Jurkat, Clone E6-1 (cell line): ENCODE measurements at places on chromosomes 7 and 10.

GRCh38 chr10:26804418-26805393, 56.1 kb downstream of the ABI1 start:
- DNase-seq, result peak; percentile 79

- no peak for DNase-seq
Measured at GRCh38 chr10:17756557-17757217, 4.7 kb downstream of the TMEM236 start.

- no peak for DNase-seq
Measured at GRCh38 chr7:93923296-93923695, 1.8 kb downstream of the GNG11 start.

DNA sequence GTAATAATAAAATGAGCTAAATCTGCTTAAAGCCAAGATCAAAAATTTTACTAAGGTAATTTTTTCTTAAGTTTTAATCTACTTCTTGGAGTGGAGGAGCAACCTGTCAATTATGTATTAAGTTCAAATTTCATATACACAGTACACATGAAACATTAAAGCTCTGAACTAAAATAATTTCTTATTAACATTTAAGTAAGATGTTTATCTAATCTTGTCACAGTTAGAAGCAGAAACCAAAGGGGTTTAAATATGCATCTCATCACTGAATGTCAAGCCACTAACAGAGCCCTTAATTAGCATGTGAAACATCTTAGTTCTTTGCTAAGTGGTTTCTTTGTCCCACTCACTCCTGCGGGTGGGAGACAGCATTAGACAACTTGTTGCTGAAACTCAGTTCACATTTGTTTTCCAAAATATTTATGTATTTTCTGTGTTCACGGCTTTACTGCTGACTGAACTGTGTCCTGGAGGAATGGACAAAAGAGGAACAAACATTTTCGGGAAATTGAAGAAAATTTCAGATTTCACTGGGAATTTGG, 130.9 kb upstream of the MBL2 start:
- no peak for DNase-seq

- no peak for DNase-seq
Measured at GRCh38 chr7:29479301-29480200, 84.1 kb upstream of the PRR15 start.

DNA sequence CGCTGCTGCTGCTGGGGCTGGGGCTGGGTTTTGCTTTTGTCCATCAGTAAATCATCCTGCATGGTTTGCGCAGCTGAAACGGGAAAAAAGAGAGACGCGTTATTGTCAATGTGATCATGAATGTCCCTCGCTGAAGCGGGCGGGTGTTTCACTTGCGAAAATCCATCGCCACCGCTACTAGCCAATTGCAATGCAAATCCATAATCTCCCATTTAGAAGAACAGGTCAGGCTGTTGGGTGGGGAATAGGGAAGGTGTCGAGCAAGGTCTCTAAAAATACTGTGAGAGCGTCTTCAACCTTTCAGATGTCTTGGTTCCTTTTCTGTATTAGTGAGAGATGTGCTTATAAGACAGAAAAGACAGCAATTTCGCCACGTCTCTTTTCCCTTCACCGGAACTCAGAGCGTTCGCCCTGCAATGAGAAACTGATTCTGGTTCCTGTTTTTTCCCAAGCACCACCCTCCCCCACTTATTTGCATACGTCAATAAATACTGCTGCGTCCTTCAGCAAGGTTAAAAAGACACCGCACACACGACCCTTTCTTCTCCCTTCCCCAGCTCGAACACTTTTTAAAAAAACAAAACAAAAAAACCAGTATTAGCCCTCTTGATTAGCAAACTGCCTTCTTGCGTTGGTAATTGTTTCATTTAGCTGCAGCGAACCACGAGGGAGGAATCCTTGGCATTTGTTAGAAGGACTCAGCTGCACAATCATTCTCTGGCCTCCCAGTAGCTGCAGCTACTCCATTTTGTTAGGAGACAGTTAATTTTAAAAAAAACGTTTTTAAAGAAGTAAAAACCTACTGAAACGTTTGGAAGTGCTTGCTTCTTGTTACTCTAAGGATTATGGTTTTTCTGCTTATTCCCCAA, 50.4 kb downstream of the CPEB3 start:
- peak; percentile 41 for DNase-seq

DNA sequence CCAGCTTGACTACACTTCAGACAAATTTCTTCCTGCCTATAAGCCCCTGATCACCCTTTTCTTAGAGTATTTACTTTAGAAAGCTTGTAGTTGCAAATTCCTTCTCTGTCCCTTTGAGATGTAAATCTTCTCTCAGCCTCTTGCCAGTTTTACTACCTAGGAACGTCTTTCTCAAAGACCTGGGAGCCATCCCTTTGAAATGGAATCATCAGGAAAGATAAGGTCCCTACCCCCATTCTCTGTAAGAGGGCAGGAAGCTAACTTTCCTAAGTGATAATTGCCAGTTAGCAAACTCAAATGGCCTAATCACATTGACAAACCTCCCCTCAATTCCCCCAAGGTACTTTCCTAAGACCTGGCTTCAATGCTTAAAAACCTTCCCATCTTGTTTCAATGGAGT, 304.5 kb downstream of the MDFIC start:
- no peak for DNase-seq

DNA sequence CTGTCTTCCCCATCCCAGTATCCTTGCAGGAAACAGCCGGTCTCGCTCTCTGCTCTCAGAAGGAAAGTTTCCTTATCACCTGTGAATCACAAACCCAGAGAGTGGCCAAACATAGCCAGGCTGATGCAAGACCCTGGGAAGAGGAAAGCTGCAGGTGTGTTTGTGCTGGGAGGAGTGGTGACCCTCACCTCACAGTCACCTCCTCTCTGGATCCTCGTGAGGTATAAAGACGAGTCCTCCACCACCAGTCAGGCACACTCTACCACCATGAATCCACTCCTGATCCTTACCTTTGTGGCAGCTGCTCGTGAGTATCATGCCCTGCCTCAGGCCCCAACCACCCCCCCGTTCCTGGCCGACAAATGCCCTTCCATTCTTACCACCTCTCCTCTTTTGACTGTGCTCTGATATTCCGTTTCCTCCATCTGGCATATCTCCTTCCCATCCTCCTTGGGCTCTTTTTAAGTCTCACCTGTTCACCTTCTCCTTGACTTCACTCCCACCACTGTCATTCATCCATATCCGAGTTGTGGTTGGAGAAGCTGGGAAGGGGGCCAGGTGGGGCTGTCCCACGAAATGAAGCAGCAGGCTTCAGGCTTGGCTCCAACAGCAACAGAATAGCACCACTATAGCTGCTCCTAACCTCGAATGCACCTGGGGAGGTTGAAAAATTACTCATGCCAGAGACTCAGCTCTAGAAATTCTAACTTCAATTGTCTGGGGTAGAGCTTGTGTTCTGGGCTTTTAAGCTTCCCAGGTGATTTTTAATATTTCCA, at the start of gene PRSS1:
Gene PRSS1 (plus strand): TSS at position 255 of the 776 bp plus-strand sequence. CDS start 13 bp downstream, at position 268.
- DNase-seq, result no peak

DNA sequence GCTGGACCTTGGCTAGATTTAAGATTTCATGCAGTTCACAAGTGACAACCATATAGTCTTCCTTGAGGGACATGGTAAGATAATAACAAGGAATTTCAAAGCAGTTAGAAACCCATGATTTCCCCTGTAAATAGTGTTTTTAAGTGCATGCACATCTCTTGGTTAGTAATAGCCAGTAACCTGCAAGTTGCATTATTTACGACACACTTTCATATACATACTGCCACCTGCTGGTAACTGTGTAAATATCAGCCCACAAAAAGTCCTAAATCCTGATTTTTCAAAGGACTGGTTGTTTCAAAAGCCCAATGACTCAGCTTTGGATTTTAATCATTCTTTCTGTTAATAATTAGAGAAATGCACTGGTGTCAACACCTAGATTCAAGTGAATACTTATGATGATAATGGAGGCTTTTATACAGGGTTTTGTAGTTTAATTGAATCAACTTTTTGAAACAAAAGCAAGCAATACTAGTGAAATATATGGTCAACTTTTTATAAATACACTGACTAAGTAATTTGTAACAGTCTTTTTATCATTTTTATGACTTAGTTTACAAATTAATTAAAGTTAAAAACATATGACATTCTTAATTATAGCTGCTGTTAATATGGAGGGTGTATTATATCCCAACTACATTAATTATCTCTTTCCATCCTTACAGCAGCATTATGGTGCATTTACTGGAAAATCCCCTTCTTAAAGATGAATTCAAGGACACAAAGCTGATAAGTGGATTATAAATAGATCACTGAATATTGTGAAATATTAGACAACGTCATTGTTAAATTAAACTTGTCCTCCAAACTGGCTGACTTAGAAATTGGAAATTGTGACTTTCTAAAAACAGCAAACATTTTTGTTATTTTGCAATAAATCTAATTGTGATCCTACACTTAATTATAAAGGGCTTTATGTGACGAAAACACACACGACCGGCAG, 367.7 kb upstream of the SEMA3D start:
- peak; percentile 54 for DNase-seq

GRCh38 chr10:59622320-59623132, 87.1 kb downstream of the SLC16A9 start:
- peak; percentile 64 for DNase-seq

GRCh38 chr7:123958186-123958703, 33.2 kb downstream of the SPAM1 start:
- DNase-seq, result no peak

DNA sequence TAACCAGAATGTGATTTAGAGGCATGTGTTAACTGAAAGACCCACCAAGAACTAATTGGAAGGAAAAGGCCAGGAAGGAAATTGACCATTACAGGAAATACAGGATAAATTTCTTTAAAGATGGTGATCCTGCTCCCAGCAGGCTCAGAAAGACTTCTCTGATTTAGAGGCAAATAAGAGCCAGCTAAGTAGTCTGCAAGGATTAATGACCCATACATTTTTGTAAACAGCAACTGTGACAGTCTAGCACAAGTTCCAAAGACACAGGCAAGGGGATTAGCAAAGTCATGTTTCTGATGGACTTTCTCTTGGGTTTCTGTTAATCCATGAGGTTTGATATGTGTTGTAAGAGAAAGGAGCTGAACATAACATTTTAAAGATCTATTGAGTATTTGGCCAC, 425.0 kb downstream of the HTR7 start:
- DNase-seq, result no peak

- no peak for DNase-seq
Measured at GRCh38 chr10:131817866-131818509, 82.8 kb upstream of the PPP2R2D start.

- no peak for DNase-seq
Measured at GRCh38 chr10:89035461-89035860, 44.9 kb downstream of the FAS start.

DNA sequence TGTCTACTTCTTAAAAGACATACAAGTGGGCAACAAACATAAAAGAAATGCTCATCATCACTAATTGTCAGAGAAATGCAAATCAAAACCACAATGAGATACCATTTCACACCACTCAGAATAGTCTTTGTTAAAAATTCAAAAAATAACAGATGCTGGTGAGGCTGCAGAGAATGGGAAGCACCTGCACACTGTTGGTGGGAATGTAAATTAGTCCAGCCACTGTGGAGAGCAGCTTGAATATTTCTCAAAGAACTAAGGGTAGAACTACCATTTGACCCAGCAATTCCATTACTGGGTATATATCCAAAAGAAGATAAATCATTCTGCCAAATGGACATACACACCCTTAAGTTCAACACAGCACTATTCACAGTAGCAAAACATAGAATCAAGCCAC, 61.8 kb upstream of the STEAP1 start:
- no peak for DNase-seq

- no peak for DNase-seq
Measured at GRCh38 chr10:10788761-10789160, 228.9 kb upstream of the CELF2 start.

DNA sequence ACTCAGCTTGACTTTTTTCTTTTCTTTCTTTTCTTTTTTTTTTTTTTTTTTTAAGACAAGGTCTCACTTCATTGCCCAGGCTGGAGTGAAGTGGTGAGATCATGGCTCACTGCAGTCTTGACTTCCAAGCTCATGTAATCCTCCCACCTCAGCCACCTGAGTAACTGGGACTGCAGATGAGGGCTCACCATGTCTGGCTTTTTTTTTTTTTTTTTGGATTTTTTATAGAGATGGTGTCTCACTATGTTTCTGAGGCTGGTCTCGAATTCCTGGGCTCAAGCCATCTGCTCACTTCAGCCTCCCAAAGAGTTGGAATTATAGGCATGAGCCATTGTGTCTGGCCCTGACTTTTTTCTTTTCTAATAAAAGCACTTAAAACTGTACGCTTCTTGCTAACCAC, 358.2 kb upstream of the IGFBP3 start:
- no peak for DNase-seq

- DNase-seq, result no peak
Measured at GRCh38 chr10:125020871-125021270, 78.9 kb downstream of the ZRANB1 start.

DNA sequence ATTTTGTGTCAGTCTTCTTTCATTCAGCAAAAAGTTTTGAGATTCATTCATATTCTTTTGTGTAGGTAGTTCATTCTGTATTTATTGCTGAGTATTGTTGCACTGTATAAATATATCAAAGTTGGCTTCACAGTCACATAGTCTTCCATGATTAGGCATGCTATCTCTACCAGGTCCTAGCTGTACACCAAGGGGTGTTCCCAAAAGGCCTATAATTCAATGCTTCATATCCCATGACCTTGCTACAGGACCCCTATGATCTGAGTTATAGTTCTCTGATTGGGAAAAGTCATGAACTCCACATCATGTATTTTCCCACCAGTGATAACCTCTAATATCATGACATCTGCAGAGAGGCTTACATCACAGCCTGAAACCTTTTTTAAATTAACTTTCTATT, 47.3 kb upstream of the MAGI2 start:
- no peak for DNase-seq

GRCh38 chr7:158284617-158285382, 302.8 kb downstream of the PTPRN2 start:
- no peak for DNase-seq

- DNase-seq, result no peak
Measured at GRCh38 chr10:102814873-102815661, 22.1 kb downstream of the CYP17A1 start.

DNA sequence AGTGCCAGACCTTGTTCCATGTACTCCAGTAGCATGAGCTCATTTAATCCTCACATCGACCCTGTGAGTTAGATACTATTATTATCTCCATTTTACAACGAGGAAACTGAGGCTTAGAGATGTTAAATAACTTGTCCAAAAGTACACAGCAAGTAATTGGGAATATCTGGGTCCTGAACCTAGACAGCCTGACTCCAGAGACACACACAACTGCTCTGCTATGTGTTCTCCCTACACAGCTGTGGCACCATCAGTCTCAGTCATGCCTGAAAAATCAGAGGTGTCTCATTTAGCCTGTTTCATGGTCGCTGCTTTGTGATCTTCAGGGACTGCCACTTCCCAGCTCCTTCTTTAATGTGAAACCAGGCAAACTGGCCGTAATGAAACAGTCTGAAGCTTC, 56.5 kb downstream of the COL1A2 start:
- no peak for DNase-seq

DNA sequence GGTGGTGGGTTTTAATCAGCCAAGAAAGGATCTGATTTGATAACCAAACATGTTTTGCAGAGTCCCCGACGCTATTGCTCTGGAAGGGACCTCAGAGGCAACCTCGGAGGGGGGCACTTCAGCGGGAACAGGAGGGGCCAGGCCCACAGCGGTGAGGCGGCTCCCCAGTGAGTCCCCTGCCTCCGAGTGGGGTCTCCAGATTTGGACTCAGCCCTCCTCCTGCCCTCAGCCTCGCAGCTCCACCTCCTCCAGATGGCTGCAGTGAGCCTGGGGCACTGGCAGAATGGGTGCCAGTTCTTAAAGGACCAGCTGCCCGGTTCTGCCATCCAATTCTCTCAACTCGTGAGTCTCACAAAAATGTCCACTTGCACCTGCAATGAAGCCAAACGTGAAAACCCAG, 61.0 kb upstream of the NANOS1 start:
- DNase-seq, result no peak
